Renal cortical epithelial cell (primary cell): ENCODE measurements at places on chromosomes 1 and 21. TPM values are rescaled to one million over a fixed set of nuclear protein-coding genes. Genes with fewer than 3 reads are reported as not detected.

GRCh38 chr1:53736290-53736689, 2.7 kb downstream of the GLIS1 start:
- no peak for DNase-seq

- DNase-seq: peak; percentile 94
Observed at GRCh38 chr1:161766102-161766981, at the start of gene ATF6. Gene ATF6 (plus strand): TSS chr1:161766320. CDS start chr1:161766361, 41 bp downstream.

- DNase-seq: no peak
Observed at GRCh38 chr1:23035823-23036452, 16.7 kb downstream of the KDM1A start.

- no peak for DNase-seq
Observed at GRCh38 chr1:161206411-161207140, 4.4 kb downstream of the NDUFS2 start.

GRCh38 chr1:105100102-105100501, 1350.4 kb downstream of the AMY1C start:
- no peak for DNase-seq

DNA sequence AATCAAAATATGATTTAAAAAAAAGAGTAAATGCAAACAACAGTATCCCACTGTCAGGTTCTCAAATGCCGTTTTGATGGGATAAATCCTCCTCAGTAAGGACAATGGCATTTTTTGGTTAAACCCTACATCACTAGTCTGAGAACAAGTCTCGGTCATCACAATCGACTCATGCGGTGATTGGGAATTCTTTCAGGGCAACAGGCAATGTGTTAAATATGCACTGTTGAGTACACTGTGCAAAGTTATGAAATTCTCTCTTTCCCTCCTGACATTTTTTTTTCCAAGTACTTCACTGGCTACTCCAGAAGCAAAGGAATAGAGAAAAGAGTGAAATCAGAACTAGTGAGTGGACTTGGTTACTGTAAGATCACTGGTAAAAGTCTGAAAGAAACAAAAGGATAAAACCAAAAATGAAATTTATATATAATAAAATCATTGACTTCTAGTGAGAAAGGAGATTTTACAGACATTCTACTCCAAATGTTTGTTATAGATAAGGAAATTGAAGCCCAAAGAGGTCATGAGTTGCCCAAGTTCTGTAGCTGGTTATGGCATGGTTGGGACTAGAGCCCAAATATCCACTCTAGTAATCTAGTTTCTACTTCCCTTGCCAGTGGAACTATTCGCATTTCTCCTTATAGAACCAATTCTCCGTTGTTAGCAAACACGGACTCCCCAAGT, 111.3 kb downstream of the TGFBR3 start:
- no peak for DNase-seq

DNA sequence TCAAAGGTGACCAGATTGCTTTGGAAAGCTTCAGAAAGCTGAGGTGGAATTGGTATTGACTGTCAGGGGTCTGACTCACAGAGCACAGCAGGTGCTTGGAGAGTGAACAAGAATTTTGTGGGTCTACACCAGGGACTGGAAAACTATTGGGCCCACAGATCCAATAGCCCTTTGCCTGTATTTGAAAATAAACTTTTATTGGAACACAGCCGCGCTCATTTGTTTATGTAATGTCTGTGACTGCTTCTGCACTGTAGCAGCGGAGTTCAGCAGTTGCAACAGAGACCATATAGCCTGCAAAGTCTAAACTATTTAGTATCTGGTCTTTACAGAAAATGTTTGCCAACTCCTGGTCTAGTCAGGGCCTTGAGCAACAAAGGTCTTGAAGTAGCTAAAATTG, 315.6 kb downstream of the NFIA start:
- DNase-seq: no peak

DNA sequence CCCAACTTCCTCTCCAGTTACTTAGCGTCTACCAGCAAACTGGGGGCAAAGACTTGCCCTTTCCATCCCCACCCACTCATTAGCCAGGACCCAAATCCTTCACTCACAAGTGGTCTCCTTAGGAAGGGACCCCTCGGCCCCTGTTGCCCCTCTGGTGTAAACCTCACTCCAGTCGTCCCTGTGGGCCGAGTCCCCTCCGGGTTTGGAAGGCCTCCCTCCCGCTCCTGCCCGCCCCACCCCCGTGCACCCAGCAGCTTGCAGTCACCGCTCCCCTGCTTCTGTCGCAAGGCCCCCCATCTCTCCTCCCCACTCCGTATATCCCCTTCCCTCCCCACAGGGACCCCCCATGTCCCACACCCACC, 1.2 kb downstream of the EFHD2 start:
- no peak for DNase-seq

- DNase-seq: no peak
Observed at GRCh38 chr1:223425550-223425949, 32.3 kb downstream of the CCDC185 start.

DNA sequence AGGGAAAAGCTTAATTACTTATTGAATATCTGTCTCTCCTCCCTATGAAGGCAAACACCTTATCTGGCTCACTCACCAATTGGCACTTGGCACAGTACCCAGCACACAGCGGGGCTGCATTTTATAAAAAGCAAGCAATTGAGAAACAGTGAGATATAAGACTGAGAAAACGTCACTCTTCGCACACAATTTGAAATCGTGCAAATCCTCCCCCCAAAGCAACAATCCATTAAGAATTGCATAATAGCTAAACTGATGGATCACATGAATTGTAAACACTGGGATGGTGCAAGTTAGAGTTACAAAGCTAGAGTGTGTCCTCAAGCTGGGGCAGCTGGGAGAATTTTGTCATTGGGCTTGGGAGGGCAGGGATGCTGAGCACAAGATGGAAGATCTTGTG, 27.1 kb downstream of the PRDX6 start:
- no peak for DNase-seq

DNA sequence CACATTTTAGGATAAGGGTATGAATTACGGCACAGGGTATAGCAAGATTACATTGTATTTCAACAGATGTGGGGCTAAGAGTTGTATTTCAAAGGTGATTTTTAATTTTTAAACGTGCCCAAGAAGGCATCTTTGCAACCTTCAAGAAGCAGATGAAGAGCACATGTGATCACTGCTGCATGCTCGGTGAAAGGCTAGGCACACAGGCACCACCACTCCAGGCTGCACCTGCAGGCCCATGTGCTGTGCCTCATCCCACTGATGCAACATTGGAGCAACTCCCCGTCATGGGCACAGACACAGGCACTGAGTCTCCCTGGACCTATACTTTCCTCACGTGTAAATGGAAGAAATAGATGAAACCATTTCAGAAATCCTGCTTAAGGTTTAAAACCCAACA, 23.5 kb downstream of the UBE2G2 start:
- no peak for DNase-seq

- DNase-seq: peak; percentile 58
Observed at GRCh38 chr1:203408486-203409481, 57.9 kb upstream of the FMOD start.

GRCh38 chr1:208178091-208178529, 66.1 kb downstream of the PLXNA2 start:
- DNase-seq: peak; percentile 31

DNA sequence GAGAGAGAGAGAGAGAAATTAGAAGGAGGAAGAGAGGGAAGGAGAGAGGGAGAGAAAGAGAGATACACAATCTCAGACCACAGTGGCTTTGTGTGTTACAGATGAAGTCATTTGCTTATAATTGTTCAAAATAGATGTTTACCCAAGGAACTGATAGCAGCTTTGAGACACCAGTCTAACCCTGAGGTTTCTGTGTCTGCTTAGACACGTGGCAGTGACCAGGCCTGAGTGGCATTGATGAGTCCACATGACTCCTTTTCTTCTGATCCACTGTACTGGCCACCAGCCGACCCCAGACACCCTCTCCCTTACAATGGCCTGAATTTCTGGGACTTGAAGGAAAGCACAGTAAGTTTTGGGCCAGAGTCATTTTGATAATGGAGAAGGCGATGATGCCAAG, 104.9 kb downstream of the DUSP10 start:
- DNase-seq: no peak

GRCh38 chr1:217153361-217153760, 430.1 kb upstream of the ESRRG start:
- peak; percentile 56 for DNase-seq

- peak; percentile 73 for DNase-seq
Observed at GRCh38 chr1:68206848-68207689, 25.3 kb downstream of the WLS start.

DNA sequence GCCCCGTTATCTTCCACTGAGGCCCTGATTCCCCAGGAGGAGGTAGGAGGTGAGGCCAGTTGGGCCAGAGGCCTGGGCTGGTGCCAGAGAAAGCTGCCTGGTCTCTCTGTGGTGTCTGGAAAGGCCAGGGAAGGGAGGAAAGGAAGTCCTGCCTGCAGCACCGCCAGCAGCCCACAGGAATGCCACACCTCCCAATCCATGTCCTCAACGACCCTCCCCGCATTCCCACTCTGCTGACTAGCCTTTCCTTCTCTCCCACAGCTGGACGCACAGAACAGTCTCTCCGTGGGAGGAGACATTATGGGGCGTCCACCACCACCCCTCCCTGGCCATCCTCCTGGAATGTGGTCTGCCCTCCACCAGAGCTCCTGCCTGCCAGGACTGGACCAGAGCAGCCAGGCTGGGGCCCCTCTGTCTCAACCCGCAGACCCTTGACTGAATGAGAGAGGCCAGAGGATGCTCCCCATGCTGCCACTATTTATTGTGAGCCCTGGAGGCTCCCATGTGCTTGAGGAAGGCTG, 18.0 kb downstream of the CSF1 start:
- DNase-seq: peak; percentile 80

DNA sequence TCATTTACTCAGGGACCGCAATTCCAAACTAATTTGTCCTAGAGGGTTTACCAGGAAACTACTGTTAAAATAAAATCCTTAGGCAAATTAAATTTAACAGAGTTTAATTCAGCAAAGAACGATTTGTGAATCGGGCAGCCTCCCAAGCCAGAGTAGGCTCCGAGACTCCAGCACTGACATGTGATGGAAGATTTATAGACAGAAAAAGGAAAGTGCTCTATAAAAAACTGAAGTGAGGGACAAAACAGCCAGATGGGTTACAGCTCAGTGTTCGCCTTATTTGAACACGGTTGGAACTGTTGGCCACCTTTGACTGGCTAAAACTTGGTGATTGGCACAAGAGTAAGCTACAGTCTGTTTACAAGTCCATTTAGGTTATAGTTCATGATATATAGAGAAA, 35.2 kb upstream of the RCSD1 start:
- DNase-seq: no peak

- no peak for DNase-seq
Observed at GRCh38 chr1:199489594-199489993, 537.9 kb upstream of the NR5A2 start.

GRCh38 chr1:204410688-204411450, 748 bp downstream of the PPP1R15B start:
- DNase-seq: no peak

GRCh38 chr1:118890851-118891384, 97.2 kb downstream of the TBX15 start:
- no peak for DNase-seq

GRCh38 chr1:224348137-224348536, 8.5 kb upstream of the CNIH4 start:
- no peak for DNase-seq

- no peak for DNase-seq
Observed at GRCh38 chr21:15272591-15272990, 207.8 kb upstream of the NRIP1 start.

DNA sequence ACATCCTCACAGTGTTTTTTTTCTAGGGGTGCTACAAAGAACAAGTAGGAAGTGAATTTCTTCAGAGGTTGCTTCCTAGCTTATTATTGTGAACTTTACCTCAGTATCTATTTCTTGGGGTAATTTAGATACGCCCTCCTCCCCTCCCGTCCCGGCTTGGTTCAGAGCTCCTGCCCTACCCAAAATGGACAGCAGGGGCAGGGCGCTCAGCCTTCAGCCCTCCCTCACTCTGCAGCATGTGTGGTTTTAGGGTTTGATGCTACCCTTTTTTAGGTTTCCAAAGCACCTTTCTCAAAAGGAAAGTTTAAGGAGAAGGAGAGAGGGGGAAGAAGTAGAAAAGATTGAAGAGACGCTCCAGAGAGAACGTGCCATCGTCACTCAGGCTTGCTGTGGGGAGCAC, 16.9 kb upstream of the POGK start:
- DNase-seq: no peak

GRCh38 chr1:63904826-63905225, 131.0 kb downstream of the ROR1 start:
- no peak for DNase-seq

A3GALT2 gene
- total RNA-seq: not detected in 2 replicates

LCE1F gene
- not detected in 2 replicates for total RNA-seq

GNG4 gene
- total RNA-seq: 0.30 TPM in 1 of 2 replicates, not detected in the other

SIPA1L2 gene
- 22.6 and 78.2 TPM in 2 replicates for total RNA-seq

CA6 gene
- not detected in 2 replicates for total RNA-seq

RGS8 gene
- not detected in 2 replicates for total RNA-seq

SERTAD4 gene
- 3.0 and 4.0 TPM in 2 replicates for total RNA-seq

METTL18 gene
- 5.9 and 7.3 TPM in 2 replicates for total RNA-seq

TNFAIP8L2 gene
- not detected in 2 replicates for total RNA-seq
